ENCODE measurements at places on chromosomes 7 and 10.

- no peak for DNase-seq
These were observed 38.0 kb upstream of the TES start for GRCh38 chr7:116172353-116172752.

- DNase-seq, result no peak
These were observed 3.2 kb upstream of the POLM start for GRCh38 chr7:44085546-44085945.

DNA sequence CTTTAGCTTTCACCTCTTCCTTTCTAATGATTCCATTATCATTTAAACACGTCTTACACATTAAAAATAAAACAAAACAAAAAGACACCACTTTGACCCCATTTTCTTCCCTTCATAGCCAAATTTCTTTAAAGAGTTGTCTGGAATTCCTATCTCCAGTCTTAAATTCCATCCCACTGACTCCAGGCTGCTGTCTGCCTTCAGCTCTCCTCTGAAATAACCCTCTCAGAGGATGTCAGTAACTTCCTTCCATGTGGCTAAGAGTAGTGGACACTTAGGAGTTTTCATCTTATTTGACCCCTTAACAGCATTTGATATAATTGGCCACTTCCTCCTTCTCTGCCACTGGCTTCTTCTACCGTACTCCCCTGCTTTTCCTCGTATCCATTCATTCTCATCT is 69.6 kb upstream of the MKX start:
- no peak for DNase-seq

- no peak for DNase-seq
These were observed 259.2 kb downstream of the HDAC9 start for GRCh38 chr7:18754766-18755165.

DNA sequence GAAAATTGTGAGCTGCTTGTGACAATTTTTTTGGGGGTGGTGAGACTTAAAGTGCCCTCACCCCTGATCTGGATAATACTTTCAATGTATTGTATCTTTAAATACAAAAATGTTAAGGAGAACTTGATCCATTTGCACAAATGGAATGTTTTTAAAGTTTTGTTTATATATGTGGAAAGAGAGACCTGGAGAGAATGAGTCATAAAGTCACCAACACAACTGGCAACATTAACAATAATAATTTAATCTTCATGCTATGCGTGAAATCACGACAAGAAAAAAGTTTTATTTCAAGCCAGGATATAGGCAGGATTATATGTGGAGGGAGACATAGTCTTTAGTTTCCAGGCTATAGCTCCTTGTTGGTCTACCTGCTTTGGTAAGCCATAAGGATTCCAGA is 537.5 kb downstream of the GPAM start:
- no peak for DNase-seq

GRCh38 chr10:122559228-122559627 is 1.3 kb upstream of the DMBT1 start:
- DNase-seq, result no peak

GRCh38 chr7:142956951-142957623 is 5.1 kb downstream of the KEL start:
- DNase-seq, result no peak

- no peak for DNase-seq
These were observed 9.2 kb upstream of the GRB10 start for GRCh38 chr7:50791938-50792341.

DNA sequence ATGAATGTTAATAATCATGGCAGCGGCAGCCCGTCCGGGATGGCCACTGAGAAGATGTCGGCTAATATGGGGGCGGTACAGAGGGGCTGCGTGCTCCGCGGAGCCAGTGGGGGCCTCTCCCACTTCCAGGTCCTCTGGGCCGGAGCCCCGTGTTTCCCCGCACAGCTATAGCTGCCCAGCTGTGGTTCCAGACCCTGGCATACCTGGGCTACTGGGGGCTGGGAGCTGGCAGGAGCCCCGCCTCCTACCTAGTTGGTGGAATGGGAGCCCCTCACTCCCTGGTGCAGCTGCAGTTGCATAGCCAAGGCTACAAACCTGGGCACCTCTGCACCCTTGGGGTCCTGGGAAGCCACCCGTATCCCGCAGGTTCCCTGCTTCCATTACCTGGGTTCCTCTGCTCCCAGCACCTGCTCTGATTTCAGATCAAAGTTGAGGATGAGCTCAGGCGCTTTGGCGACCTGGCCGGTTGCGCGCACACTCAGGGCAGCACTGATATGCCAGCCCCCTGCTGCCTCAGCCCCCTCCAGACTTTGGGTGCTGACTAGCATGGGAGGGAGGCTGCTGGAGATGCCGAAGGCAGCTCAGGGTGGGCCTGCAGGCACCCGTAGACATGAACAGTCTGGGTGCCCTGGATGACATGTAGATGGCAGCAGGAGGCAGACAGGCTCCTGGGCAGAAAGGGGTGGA is 236.5 kb upstream of the SEMA3D start:
- no peak for DNase-seq

DNA sequence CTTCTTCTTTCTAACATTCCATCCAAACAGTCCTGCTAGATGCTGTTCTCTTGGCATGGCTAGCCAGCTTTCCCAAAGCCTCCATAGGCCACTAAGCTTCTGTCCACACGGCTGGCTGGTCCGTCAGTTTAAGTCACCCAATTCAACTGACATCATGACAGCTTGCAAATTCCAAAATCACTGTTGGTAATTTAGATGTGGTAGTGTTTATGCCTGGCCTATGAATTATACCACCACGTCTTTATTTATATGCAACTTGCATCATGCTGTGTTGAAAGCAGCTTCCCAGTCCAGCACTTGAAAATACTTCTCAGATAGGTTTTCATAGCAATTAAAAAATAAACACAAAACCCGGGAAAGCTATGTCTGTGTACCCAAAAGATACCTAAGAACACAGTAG is 2.2 kb upstream of the VIM start:
- no peak for DNase-seq

GRCh38 chr10:63504145-63504881 is 16.9 kb upstream of the REEP3 start:
- no peak for DNase-seq
